Esophagus muscularis mucosa (tissue), 4 donors: ENCODE measurements at places on chromosomes 11 and 22. TPM values are rescaled to one million over a fixed set of nuclear protein-coding genes. Genes with fewer than 3 reads are reported as not detected.

CCDC179 gene
- not detected for total RNA-seq

SOX10 gene
- total RNA-seq: 22.5 TPM

TNNT3 gene
- total RNA-seq: 6.0 TPM

FAM227A gene
- 0.75 TPM for total RNA-seq

DNA sequence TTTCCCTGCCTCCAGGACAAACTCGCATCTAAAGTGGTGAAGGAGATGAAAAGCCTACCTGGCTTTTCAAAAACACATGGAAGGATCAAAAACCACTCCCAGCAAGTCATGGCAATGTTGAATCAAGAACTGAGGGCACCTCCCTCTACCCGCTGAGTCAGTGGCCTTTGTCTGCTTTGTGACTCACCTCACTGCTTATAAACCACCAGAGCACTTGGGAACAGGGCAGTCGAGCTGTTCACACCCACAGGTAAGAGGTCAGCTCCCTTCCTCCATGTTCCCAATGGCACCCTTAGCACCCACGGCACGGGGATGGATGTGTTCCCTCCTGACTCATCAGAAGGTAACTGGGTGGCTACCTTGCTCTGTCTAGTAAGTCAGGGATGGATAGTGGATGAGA lies 21.7 kb downstream of the TENM4 start:
- no peak overlapping the region for H3K27ac ChIP-seq
- no peak for DNase-seq
- peaks cover 22% of the 10 kb centered on the region for H3K4me1 ChIP-seq
- no peak overlapping the region for H3K4me3 ChIP-seq
- H3K36me3 ChIP-seq: no peaks in the 10 kb centered on the region

- no peaks in the 10 kb centered on the region for H3K36me3 ChIP-seq
- no peak for DNase-seq
- H3K4me3 ChIP-seq: no peak overlapping the region
- H3K27ac ChIP-seq: no peak overlapping the region
- no peaks in the 10 kb centered on the region for H3K27me3 ChIP-seq
These were observed 73.6 kb downstream of the DSCAML1 start for GRCh38 chr11:117723277-117724024.

DNA sequence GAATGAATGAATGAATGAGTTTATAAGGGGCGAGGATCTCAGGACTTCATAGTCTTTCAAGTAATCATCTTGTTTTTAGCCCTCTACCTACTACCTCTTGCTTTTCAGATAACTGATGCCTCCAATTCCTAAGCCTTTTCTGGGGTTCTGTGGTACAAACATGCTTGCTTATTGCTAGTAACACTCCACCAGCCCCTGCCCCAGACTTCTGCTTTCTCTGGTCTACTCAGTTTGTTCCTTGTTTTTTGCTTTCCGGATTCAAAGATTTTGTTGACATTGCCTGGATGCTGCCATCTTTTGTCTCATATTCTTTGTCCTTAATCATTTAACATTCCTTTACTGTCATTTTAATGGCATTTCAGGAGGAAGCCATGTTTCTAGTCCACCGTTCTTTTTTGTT lies 8.9 kb upstream of the TMEM9B start:
- no peak for DNase-seq
- no peak overlapping the region for H3K27ac ChIP-seq
- H3K4me1 ChIP-seq: no peaks in the 10 kb centered on the region
- no peaks in the 10 kb centered on the region for H3K27me3 ChIP-seq

DNA sequence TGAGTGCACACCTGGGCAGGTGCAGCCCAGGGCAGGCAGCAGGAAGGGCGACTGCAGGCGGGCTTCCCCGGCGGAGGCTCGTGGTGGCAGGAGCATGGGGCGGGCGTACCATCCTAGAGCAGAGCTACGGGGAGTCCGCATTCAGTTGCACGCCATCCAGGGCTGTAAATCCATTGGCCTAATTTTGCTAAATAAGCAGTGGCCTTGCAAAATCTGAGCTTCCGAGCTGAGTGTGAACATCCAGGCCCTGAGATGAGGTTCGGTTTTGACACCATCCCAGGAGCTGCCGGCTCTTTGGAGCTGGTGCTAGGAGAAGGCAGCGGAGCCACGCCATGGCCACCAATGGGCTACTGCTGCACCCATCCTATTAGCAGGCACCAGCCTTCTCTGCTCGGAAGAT lies 664.8 kb downstream of the BRD1 start:
- H3K4me3 ChIP-seq: no peak overlapping the region
- no peaks in the 10 kb centered on the region for H3K4me1 ChIP-seq
- H3K27me3 ChIP-seq: no peaks in the 10 kb centered on the region
- H3K27ac ChIP-seq: no peak overlapping the region
- DNase-seq: no peak
- H3K36me3 ChIP-seq: no peaks in the 10 kb centered on the region

- H3K4me1 ChIP-seq: no peaks in the 10 kb centered on the region
- no peaks in the 10 kb centered on the region for H3K36me3 ChIP-seq
- no peak for DNase-seq
- H3K4me3 ChIP-seq: no peak overlapping the region
- H3K27ac ChIP-seq: no peak overlapping the region
- H3K27me3 ChIP-seq: no peaks in the 10 kb centered on the region
These were observed 72.4 kb upstream of the BIRC3 start for GRCh38 chr11:102244681-102245409.

DNA sequence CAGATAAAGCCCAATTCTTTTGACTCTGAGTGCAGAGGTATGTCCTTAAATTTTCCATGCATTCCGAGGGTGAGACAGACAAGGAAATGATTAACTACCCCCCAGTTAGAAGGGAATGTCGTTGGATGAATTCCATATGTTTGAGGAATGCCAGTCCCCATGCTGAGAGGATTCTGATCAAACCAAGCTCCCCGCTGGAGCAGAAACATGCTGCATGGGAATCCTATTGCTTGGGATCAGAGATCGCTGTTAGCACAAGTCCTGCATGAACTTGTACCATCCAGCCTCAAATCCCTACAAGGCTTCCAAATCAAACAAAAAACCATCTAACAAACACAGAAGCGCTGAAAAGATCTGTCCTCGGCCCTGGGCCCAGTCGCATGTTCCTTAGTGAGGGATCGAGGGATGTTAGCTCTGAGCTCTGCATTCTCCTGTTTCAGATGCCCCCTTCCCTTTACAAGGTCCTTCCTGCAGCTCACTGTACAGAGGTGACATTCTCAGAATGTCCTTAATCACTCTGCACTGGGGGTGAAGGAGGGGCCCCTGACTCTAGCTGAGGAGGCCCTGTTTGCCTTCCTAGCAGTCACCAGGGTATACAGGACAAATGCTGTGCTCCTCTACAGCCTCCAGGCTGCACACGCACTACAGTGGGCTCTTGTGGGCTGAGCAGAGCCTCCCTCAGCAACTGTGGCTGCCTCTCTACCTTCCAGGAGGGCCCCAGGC lies 353.4 kb downstream of the TENM4 start:
- no peak overlapping the region for H3K4me3 ChIP-seq
- H3K4me1 ChIP-seq: peaks cover 47% of the 10 kb centered on the region
- no peak for DNase-seq
- H3K36me3 ChIP-seq: no peaks in the 10 kb centered on the region

DNA sequence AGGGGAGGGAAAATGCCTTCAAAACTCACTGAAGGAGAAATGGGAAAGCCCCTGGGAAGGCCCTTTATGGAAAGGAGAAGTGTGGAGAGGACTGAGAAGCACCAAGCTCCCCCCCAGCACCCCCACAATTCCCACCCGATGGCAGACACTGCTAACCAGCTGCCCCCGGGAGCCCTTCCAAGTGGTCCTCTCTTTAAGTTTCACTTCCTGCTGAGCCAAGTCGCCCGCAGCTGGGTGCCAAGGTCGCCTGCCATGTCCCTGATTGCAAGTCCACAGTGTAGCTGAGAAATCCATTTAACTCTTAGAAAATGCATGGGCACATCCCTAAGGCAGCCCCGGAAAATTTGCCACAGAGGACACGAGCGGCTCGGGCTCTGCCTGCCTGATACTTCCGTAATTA lies 68.2 kb downstream of the GALNT18 start:
- peaks cover 60% of the 10 kb centered on the region for H3K4me1 ChIP-seq
- no peak overlapping the region for H3K27ac ChIP-seq

DNA sequence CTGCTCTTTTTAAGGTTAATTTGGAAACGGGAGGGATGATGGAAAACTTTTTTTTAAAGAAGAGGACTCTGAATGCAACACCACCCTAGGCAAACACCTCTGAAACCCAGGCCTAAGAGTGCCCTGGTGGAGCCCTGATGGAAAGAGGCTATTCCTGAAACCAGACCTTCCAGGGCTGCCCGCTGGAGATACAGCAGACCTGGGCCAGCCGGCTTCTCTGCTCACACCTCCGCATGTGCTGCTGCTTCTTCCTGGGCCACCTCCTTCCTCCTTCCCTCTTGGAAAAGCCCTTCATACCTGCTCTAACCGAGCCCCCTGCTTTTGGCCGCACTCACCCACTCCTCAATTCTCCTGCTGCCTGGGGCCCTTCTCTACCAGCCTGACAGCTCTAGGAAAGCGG lies 37.9 kb downstream of the DUSP8 start:
- no peak for DNase-seq
- H3K4me3 ChIP-seq: no peak overlapping the region
- no peaks in the 10 kb centered on the region for H3K36me3 ChIP-seq
- H3K27me3 ChIP-seq: no peaks in the 10 kb centered on the region
- peaks cover 78% of the 10 kb centered on the region for H3K4me1 ChIP-seq
- no peak overlapping the region for H3K27ac ChIP-seq

DNA sequence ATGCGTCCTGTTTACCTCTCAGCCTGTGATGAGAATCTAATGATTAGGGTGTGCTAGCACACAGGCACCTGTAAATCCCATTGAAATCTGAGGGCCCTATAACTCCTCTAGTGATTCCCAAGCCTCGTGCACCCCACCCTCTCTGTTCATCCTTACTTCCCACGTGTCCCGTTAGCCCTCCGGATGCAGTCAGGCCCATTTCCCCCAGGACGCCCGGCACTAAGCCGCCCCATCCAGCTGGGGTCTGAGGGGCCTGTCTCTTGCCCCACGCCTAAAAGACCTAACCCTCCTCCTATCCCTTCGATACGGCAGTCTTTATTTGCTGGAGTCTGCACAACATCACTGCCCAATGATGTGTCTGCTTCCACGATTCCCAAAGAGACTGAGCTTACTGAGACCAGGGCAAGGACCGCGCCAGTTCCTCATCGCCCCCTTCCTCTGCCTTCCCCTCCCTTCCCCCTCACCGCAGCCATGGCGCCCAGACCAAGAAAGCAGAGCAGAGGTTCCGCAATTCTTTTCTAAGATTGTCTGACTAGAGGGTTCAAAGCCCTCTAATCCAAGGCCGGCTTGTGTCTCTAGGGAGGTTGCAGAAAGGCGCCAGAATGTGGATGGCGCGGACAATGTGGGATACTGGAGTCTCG lies 1.1 kb upstream of the FADS2 start:
- peak overlapping the region; percentile 59 for H3K4me3 ChIP-seq
- H3K27me3 ChIP-seq: no peaks in the 10 kb centered on the region
- DNase-seq: no peak
- peaks cover 49% of the 10 kb centered on the region for H3K4me1 ChIP-seq
- H3K36me3 ChIP-seq: no peaks in the 10 kb centered on the region

DNA sequence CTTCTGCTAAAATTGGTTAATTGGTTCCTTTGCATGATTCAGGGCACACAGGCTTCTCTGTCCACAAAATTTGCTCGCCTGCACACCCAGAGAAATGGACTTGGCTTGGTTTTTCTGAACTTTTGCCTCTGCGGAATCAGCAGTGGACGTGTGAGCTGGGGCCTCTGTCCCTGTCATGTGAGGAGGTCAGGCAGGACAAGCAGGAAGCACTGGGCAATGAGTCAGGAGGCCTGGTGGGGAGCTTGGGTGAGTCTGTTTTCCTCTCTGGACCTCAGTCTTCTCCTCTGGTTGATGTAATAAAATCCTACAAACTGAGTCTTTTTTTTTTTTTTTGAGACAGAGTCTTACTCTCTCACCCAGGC lies 10.4 kb upstream of the CELSR1 start:
- no peak overlapping the region for H3K4me3 ChIP-seq
- peak; percentile 94 for DNase-seq
- peak overlapping the region; percentile 85 for H3K27ac ChIP-seq
- H3K27me3 ChIP-seq: no peaks in the 10 kb centered on the region

DNA sequence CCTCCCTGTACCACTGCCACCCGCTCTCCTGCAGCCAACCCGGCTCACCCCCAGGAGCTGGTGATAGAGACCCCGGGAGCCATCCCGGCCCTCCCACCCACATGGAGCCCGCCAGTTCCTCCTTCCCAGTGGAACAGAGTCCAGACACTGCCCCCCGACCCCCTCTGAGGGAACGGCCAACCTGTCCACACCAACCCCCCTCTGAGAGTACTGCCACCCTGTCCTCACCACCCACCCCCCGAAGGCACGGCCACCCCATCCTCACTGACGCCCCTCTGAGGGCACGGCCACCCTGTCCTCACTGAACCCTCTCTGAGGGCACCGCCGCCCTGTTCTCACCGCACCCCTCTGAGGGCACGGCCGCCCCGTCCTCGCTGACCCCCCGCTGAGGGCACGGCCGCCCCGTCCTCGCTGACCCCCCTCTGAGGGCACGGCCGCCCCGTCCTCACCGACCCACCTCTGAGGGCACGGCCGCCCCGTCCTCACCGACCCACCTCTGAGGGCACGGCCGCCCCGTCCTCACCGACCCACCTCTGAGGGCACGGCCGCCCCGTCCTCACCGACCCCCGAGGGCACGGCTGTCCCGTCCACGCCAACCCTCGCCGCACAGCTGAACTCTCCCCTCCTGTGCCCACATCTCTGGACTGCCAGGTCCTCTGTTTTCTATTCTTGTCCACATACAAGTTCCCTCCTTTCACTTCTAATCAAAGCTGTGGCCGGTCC lies 18.0 kb downstream of the TOLLIP start:
- peaks cover 43% of the 10 kb centered on the region for H3K36me3 ChIP-seq
- H3K4me3 ChIP-seq: no peak overlapping the region
- H3K27me3 ChIP-seq: no peaks in the 10 kb centered on the region
- H3K4me1 ChIP-seq: peaks cover 13% of the 10 kb centered on the region
- no peak overlapping the region for H3K27ac ChIP-seq

GRCh38 chr11:92753161-92753560 lies 216.3 kb upstream of the MTNR1B start:
- no peaks in the 10 kb centered on the region for H3K27me3 ChIP-seq
- no peaks in the 10 kb centered on the region for H3K36me3 ChIP-seq
- H3K4me3 ChIP-seq: no peak overlapping the region
- H3K4me1 ChIP-seq: no peaks in the 10 kb centered on the region
- H3K27ac ChIP-seq: no peak overlapping the region

GRCh38 chr11:110710628-110711381 lies 1.4 kb downstream of the ARHGAP20 start:
- H3K4me3 ChIP-seq: peak overlapping the region; percentile 85
- no peak for DNase-seq
- peaks cover 28% of the 10 kb centered on the region for H3K4me1 ChIP-seq
- H3K27ac ChIP-seq: peak overlapping the region; percentile 88
- no peaks in the 10 kb centered on the region for H3K27me3 ChIP-seq

GRCh38 chr11:2380807-2381350 lies 3.8 kb downstream of the CD81 start:
- H3K27me3 ChIP-seq: no peaks in the 10 kb centered on the region
- H3K36me3 ChIP-seq: peaks cover 11% of the 10 kb centered on the region
- peak overlapping the region; percentile 89 for H3K4me3 ChIP-seq
- peak; percentile 94 for DNase-seq

- no peaks in the 10 kb centered on the region for H3K27me3 ChIP-seq
- no peak for DNase-seq
- H3K36me3 ChIP-seq: no peaks in the 10 kb centered on the region
- no peak overlapping the region for H3K27ac ChIP-seq
- H3K4me1 ChIP-seq: no peaks in the 10 kb centered on the region
- no peak overlapping the region for H3K4me3 ChIP-seq
These were observed 257.7 kb downstream of the SOX6 start for GRCh38 chr11:16098526-16099205.
